Umbilical cord (tissue), 2 donors: ENCODE measurements at places on chromosomes 5 and 9.

DNA sequence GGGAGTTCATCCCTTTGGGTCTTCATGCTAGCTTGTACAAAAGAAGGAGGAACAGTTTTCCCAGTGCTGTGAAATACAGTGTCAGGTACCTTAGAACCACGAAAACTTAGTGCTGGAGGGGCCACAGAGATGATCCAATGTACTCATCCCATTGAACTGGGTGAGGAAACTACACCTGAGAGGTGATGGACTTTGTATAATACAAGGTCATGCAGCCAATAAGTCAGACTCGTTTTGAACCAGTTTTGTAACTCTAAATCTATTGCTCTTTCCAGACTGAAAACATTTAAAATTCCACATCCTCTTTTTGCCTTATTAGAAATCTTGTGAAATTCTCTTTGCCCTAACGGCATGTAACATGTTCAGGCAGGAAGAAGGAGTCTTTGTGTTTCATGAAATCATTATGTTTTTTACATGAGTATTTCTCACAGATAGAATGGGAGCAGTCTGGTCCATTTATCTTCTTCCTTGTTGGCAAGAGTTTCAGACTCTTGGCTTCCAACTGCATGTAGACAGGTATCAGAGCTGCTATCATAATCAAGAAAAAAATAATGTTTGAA is 146.8 kb upstream of the FBXL7 start:
- peak; percentile 7 for DNase-seq

DNA sequence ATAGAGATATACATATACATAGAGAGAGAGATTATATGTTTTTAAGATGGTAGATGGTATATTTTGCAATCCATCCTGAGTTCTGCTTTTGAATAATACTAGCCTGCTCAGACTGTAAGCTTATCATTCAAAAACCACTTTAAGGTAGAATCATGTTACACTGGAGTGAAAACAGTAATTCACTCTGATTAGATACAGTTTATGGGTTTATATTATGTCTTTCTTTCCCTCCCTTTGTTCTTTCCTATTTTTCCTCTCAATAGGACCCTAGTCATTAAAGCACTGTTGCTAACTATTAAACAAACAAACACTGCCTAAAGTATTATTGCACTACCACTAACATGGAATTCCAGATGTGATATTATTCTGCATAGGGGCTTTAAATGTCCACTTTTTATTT is 202.0 kb downstream of the ADAMTSL1 start:
- DNase-seq = no peak

DNA sequence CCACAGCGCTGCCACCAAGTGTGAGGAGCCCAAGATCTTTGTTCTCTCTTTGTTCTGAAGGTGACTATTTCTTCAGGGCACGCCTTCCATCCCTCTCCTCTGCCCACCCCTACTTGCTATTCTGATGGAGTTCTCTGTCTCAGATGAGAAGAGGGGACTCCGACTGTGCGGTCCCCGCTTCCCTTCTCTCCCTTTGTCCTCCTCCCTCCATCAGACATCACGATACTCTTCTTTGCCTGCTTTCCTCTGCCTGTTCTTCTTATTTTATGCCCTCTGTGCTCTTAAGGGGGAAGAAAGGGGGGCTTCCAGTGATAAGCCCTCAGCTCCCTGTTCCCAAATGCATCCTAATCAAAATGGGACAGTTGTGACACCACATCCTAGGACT is 307.8 kb downstream of the RAB3C start:
- DNase-seq = no peak

- DNase-seq = no peak
These were observed 47.4 kb downstream of the IRX2 start for GRCh38 chr5:2704111-2704510.

DNA sequence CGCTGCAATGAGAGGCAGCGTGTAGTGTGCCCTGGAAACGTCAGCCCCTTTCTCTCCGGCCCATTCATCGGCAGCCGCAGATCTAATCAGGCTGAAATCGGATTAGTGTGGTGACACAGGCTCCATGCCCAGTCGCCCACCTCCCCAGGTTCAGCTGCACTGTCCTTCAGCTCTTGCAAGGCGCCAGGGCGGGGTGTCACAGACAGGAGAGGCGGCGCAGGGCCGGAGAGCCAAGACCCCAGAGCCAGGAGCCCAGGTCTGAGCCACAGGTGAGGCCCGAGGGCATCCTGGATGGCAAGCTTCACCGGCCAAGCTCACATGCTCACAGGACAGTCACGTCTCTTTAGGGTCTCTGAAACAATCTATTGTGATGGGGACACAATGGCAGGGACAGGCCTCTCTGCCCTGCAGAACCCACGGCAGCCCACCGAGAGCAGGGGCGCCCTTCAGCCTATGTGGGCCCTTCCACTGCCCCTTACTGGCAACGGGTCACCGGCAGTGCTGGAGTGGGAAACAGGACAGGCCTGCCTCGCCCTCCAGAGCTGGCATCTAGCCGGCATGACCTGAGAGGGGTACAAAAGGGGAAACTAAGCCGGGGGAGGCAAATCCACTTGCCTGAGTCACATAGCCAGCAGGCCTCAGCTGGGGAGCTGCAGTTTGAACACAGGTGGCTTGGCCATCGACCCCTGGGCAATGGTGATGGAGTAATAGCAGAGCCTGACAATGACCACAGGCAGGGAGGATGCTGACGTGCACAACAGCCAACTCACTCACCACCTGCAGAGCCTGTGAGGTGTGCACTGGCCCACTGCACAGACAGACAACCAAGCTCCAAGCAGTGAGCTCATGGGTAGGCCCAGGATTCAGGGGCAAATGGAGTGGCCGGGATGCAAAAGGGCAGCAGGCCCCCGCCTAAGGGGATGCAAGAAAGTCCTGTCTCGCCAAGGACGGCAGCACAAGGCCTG is 48.1 kb downstream of the VAV2 start:
- DNase-seq = no peak

DNA sequence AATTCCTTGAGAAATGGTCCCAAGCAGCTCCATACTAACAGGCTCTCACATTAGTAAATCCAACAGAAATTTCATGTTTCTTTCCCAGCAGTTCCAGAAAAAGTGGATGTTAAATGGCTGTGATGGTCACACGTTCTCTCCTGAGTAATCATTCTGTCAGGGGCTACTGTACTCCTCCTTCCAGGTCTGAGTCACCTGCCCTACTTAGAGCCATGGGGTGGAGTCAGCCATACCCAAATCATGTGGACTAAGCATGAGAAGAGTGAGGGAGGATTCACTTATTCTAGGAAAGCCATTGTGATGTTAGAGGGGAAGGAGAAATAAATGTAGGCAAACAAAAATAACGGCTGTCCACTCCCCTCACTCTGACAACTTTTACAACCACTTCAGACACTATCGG is 547.2 kb downstream of the CSNK1G3 start:
- no peak for DNase-seq

- no peak for DNase-seq
These were observed 227.5 kb downstream of the AGTPBP1 start for GRCh38 chr9:85514256-85514655.

GRCh38 chr5:34415559-34416198 is 240.4 kb upstream of the RAI14 start:
- DNase-seq = no peak

DNA sequence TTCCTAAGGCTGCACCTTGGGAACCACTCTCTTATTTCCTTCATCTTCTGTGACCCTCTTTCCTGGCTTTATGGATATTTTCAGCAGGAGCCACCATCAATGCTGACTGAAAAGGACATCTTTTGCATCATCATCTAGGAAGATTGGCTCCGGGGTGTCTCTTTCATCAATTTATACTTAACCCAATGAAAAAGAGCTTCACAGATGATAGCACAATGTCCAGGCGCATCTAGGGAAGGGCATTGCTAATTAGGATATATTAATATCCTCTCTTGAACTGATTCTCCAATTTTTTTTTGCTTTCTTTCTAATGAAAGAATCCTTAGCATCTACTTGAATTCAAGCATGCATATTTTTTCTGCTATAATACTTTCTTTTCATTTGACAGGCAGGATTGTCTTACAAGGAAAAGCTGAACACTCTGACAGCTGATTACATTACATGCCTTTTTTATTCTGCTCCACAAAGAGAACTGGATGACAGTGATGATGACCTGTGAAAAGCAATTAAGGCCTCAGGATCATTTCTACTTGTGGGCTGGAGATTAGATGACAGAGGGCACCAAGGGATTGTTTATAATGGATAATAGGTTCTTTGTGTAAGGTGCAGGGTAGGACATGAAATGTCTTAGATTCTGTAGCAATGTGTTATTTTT is 60.2 kb downstream of the PCSK1 start:
- DNase-seq = no peak

GRCh38 chr5:79056847-79057246 is 12.6 kb downstream of the DMGDH start:
- no peak for DNase-seq
